ENCODE measurements at places on chromosomes 12 and 14. TPM values are rescaled to one million over a fixed set of nuclear protein-coding genes. Genes with fewer than 3 reads are reported as not detected.

CCDC198 gene
- 22.4 TPM for polyA plus RNA-seq

RNFT2 gene
- 0.13 TPM for polyA plus RNA-seq

- DNase-seq: no peak
Measured at GRCh38 chr14:102362084-102362483, 606 bp downstream of the CINP start.

DNA sequence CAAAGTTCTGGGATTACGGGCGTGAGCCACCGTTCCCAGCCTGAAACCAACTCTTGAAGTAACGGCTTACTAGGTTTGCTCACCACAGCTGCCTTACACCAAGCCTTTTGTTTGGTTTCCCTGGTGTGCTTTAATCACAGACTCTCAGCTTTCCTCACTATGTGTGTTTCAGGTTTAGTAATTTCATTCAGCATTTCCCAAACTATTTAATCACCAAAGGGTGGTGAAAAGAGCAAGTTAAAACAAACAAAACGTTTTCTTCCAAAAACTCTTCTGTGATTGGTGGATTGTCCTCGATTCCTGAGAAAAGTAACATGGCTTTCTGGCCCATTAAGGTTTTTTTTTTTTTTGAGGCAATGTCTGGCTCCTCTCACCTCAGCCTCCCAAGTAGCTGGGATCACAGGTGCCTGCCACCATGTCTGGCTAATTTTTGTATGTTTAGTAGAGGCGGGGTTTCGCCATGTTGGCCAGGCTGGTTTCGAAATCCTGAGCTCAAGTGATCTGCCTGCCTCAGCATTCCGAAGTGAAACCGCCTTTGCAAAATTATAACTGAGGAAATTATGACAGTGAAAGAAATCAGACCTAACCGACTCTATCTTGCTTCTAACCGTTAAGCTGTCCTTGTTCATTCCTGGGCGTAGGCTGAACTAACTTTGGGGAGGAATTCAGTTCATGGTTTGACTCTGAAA, 1.5 kb upstream of the ZFYVE26 start:
- DNase-seq: no peak

DNA sequence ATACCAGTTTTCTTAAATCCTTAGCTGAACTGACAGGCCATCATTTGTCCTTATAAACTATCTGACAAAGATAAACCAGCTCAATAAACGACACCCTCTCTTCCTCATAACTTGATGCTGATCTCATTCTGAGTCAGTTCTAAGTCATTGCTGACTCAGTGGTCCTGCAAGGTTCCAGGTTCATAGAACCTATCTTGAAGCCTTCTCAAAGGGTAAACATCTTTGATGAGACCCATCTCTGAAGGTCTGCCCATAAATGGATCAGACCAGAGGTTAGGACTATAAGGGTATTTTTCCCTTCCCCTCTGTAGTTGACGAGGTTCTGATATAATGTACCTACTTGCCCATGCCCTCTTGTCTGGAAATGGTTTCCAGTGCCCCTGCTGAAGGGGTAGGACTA, 11.9 kb downstream of the NAA25 start:
- DNase-seq: no peak

DNA sequence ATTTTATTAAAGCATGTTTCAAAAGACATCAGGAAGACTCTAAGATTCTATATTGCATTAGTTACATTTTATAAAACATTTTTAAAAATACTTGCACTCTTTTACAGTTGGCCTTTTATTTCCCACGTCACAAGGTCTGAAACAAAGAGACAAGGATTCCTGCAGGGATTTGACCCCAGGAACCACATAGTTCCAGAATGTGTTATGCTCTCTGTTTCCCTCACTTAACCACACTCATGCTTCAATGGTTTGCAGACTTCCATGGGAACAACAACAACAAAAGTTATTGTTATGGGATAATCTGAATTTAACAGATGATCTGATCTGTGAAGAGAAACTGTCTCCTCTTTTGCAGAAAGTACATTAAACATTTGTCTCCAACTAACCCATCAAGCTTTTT, 104.3 kb upstream of the PPFIA2 start:
- DNase-seq: no peak

DNA sequence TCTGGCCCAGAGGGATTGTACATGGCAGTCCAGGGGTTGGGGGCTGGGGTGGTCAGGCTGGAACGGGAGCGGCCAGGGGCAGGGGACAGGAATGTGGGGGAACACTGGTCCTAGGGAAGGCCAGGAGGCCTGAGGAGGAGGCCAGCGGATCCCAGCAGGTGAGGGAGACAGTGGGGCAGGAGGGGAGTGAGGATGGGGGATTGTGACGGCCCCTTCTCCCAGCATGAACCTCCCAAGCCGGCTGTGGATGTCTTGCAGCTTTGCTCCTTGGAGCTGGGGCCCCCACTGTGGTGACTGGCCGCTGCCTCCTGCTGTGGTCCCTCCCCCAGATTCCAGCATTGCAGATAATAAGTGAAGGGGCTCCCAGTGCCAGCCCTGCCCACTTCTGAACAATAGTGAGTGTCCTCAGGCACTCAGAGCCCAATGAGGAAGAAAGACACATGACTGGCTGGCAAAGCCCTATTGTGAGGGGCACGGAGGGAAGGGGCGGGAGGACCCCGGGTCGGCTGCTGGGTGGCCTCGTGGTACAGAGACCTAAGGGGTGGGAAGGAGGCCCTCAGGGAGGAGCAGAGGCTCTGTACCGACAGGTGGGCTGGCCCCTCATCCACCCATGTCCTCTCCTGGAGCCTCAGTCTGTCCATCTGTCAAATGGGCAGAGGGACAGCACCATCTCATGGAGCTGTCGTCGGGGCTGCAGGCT, 215.0 kb downstream of the KIF26A start:
- DNase-seq: no peak

GRCh38 chr12:114687802-114688201, 3.8 kb upstream of the TBX3 start:
- no peak for DNase-seq

DNA sequence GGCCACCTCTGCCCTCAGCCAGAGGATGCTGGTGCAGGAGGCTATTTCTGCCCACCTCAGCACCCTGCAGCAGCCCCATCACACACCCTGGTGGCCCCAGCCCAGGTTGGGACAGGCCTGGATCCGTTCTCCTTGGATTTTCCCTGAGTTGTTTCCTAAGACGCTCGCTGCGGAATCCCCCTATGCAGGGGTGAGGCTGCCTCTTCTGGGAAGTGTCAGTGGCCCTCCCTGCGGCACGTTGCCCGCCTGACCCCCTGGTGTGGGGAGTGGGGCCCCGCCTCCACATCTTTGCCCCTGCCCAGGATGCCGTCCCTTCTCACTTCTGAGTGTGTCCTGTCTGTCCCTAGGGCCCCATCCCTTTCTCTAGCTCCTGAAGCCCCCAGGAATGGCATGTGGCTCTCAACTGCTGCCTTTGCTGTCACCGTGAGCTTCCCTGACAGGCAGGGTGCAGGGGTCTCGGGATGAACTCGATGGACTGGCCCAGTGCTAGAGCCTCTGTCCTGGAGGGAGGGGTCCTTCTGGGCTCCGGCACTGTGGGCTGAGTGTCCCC, 594 bp upstream of the EXOC3L4 start:
- DNase-seq: no peak

DNA sequence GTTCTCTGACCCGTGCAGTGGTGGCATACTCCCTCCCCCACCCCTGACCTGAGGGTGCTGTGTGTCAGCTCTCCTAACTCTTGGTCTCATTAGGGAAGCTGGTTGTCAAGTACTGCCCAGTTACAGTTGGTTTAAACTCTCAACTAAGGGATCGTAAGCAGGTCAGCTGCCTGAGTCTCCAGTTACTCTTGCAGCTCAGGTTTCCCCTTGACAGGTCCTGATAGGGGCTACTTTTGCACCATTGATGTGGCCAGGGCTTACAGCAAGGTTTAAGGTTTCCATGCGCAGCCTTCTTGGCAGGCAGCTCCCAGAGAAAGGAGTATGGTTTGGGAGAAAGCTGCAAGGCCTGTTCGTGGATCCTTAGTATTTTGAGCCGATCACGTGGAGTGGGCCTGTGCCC, 74.5 kb downstream of the ETV6 start:
- no peak for DNase-seq

Measured in liver (tissue), 10 donors.